ENCODE measurements at places on chromosomes 11 and 22.

GRCh38 chr11:95059046-95059445 is 7.7 kb upstream of the SRSF8 start:
- DNase-seq = no peak

DNA sequence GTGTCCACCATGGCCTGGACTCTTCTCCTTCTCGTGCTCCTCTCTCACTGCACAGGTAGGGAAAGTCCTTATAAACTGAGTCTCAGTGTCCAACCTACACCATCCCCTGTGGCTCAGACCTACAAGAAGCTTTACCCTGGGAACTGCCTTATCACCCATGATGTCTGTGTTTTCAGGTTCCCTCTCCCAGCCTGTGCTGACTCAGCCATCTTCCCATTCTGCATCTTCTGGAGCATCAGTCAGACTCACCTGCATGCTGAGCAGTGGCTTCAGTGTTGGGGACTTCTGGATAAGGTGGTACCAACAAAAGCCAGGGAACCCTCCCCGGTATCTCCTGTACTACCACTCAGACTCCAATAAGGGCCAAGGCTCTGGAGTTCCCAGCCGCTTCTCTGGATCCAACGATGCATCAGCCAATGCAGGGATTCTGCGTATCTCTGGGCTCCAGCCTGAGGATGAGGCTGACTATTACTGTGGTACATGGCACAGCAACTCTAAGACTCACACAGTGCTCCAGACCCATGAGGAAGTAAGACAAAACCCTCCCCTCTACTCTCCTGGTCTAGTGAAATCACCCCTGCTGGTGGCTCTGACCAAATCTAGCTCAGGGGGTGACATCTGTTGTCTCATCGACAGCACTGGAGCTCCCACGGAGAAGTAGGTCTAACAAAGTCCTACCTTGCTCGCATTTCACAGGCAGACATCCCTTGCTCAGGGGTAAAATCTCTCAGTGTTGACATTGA is 74.3 kb downstream of the VPREB1 start:
- no peak for DNase-seq

GRCh38 chr11:73186294-73186850 is 31.7 kb upstream of the P2RY2 start:
- no peak for DNase-seq

- DNase-seq = no peak
These were observed 18.8 kb downstream of the PRPF19 start for GRCh38 chr11:60887556-60887955.

- no peak for DNase-seq
These were observed 764 bp upstream of the PACSIN3 start for GRCh38 chr11:47186700-47187695.
